ENCODE measurements at places on chromosomes 12 and 14. TPM values are rescaled to one million over a fixed set of nuclear protein-coding genes. Genes with fewer than 3 reads are reported as not detected.

DNA sequence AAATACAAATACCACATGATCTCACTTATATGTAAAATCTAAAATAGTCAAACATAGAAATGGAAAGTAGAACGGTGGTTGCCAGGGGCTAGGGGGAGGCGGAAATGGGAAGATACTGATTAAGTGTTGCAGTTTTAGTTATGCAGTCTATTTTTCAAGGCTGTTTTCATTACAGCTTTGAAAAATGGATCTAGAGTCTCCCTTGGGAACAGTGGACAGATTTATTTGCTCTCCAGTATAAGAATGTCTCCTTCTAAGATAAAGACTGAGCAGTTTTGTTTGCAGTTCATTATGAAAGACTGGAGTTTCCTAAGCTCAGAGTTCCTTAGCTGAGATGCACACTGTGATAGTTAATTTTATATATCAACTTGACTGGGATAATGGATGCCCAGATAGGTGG lies 202.5 kb downstream of the KLHL28 start:
- no peak for DNase-seq

DNA sequence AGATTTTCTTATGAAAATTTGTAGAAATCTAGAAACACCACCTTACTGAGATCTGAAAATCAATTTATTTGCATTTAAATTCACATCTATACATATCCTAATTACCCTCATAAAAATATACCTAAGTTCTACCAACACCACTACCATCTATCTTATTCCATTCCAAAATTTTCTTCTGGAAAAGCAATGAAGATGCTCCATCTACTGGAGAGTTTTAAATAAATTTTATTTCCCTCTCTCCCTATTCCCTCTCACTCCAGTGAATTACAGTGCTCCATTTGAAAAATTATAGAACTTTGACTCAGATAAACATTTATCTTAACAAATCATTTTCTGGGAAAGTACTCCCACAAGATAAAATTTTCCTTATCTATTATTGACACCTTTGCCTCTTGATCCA lies 2.3 kb upstream of the C14orf39 start:
- no peak for DNase-seq

SLC2A3 gene
- total RNA-seq = 52.2 TPM

DNA sequence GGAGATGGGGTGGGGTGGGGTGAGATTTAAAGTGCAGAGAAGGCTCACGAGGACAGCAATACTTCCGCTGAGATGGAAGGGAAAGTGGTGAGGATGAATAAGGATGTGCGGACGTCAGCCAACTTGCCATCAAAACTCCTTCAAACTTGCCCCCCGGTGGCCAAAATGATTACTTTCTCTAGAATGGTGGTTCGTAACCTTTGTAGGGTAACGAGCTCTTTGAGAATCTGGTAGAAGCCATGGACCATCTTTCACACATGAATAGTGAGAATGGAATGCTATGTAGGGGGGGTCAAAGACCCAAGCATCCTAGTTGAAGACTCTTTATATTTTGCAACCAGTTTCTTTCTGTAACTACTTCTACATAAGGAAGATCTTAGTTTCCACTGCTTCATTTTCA lies 245.9 kb upstream of the DDHD1 start:
- DNase-seq = peak; percentile 2

DNA sequence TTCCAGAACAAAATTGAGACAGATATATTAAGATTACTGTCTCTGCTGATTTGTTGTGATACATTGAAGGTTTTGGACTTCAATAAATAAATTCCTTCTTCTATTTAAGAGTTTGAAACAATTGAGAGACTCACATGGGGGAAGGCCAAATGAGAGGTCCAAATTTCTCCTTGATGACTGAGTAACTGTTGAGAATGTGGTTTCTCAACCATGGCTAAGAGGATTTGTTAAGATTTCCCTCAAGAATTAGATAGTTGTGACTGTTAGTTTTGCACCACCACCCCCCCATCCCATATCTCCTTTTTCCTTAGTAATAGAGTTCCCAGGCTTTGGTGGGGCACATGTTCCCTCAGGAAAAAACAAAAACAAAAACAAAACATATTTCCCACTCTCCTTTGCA lies 47.7 kb upstream of the IGF1 start:
- no peak for DNase-seq

DNA sequence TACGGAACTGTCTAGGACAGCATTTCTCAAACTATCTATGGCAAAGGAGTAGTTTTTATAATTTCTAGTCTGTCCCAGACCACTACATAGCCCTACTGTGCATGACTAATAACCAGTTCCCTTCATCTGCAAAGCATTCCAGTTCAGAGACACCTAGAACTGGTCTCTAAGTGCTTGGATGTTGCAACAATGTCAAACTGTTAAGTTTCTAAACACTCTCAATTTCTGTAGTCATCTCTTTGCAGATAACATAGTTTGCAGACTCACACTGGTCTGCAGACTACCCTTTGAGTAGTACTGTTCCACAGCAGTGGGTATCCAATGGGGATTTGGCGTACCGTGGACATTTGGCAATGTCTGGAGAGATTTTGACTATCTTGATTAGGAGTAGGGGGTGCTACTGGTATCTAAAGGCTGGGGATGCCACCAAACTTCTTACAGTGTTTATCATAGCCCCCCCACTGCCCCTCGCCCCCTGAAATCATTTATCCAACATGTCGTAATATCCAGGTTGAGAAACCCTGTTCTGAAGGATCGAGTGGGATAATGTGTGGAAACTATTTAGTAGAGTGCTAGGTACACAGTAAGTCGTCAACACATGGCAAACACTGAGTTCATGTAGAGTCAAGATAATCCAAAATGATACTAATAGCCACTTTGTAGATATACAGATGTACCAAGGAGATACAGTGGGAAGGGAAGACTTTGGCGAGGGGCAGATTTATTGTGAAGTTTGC lies 1.7 kb downstream of the C12orf76 start:
- DNase-seq = no peak

- no peak for DNase-seq
Measured at GRCh38 chr12:128825835-128826234, 2.1 kb upstream of the SLC15A4 start.

- no peak for DNase-seq
Measured at GRCh38 chr14:69152902-69153151, at the start of gene DCAF5. Gene DCAF5, minus strand, starts transcription at chr14:69153119. Its CDS starts 141 bp downstream, at chr14:69152978.

PGF gene
- total RNA-seq = 2.9 TPM

- DNase-seq = no peak
Measured at GRCh38 chr14:92635031-92635430, 113.4 kb downstream of the LGMN start.

DNA sequence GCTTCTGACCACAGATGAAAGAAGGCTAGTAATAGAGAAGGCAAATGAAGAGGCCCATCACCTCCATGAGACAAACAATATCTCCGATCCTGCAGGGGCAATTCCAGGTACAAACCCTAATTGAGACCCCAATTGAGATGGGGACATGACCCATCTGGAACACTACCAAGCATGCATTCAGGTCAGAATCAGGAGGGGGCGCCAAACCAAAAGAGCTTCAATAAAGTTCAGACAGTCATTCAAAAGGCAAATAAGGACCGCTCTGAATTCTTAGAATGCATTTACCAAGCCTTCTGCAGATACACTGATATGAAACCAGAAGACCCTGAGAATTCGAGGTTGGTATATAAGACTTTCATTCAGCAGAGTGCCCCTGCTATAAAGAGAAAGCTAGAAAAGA lies 10.2 kb upstream of the EDDM3B start:
- no peak for DNase-seq

GPR68 gene
- 0.14 TPM for total RNA-seq

PRIMA1 gene
- 2.1 TPM for total RNA-seq

- no peak for DNase-seq
Measured at GRCh38 chr14:38868399-38869290, 234.4 kb downstream of the SEC23A start.

GRCh38 chr14:36471431-36471830 lies 48.6 kb downstream of the NKX2-1 start:
- no peak for DNase-seq

PTPN6 gene
- total RNA-seq = 1.1 TPM

- DNase-seq = no peak
Measured at GRCh38 chr12:52477651-52478050, 4.0 kb upstream of the KRT6C start.

ADGRD1 gene
- 0.73 TPM for total RNA-seq

JAG2 gene
- total RNA-seq = 4.2 TPM

DNA sequence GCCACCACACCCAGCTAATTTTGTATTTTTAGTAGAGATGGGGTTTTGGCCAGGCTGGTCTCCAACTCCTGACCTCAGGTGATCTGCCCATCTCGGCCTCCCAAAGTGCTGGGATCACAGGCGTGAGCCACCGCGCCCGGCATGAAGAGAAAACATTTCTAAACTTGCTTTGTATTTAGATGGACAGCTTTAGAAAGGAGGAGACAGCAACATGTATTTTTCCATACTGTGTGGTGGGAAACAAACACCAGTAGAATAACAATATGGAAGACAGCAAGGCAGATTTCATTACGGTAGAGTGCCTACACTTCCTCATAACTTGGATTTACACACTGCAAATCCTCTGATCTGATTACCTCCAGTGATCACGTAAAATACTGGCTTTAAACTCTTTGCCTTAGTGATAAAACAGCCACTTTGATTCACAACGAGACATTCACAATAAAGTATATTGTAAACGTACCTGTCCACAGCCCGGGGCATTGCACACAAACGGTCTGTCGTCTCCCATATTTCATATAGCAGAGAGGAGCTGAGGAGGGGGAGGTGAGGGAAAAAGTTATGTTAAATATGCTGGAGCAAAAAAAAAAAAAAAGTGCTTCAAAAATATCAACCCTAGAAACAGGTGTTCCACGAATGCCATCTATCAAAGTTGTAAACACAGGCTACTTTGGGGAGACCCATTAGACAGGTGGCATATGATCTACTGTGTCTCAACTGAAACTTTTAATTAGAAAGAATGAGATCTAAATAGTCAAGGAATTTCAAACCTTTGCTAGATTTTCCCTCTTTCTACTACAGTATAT lies 25.5 kb downstream of the ATF7 start:
- DNase-seq = no peak

DNA sequence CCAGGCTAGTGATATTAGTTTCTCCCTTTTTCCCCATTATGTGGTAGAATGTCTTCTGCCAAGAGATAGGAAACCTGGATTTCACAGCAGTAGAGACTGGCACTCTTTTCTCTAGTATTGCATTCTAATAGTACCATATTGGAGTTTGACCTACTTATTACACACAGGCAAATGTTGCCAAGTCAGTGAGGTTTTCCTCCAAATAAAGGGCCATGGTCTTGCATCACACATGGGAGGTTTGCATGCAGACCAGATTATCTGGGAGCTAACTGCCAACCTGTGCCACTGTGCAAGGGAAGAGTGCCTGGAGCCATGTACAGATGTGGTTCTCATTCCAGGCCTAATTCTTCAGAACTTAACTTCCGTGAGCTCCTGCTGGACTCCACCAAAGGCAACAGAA lies 113.3 kb downstream of the ANO6 start:
- DNase-seq = no peak

Data from neural crest cell (in vitro differentiated cells).